Suprapubic skin (tissue), 4 donors: ENCODE measurements at places on chromosomes 13 and 19. TPM values are rescaled to one million over a fixed set of nuclear protein-coding genes. Genes with fewer than 3 reads are reported as not detected.

DNA sequence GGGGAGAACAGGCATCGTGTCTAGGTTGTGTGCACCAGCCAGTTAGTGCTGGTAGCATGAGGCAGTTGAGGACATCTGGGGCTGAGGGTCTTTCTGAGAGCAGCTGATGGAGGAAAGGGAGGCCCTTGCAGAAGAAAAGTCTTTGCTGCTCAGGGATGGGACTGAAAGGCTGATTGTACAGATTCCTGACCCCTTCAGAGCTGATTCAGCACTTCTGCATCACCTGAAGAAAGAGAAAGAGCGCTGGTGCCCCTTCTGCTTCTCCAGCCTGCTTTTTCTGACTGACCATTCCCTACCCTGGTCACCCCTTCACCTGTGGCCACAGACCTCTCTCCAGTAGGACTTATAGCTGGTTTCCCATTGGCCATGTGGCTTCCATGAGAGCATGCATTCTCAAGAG lies 476.2 kb downstream of the TSHZ3 start:
- no peak for DNase-seq

- DNase-seq: no peak
Observed at GRCh38 chr13:76796851-76797250, 89.4 kb downstream of the KCTD12 start.

- no peak for DNase-seq
Observed at GRCh38 chr19:55418185-55418584, 10.6 kb upstream of the UBE2S start.

NEK3 gene
- 8.3 TPM for total RNA-seq

DNA sequence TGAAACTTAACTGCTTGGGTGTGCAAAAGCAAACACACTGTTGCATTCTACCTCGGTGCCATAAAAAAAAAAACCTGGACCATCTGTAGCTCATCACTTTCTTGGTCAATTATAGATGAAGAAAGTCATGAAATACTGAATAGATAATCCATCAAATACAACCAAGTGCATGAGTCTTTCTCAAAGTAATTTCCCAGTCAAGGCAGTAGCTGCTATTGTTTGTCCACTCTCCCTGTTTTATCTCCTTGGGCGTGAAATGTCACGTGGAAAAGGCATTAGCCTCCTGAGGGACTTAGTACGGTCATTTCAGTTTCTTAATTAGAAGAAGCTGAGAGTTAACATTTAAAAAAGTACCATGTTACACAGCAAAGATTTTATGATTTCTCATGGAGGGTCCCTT lies 1697.9 kb downstream of the PCDH9 start:
- no peak for DNase-seq

PSG6 gene
- total RNA-seq: not detected

CYP4F8 gene
- total RNA-seq: 18.7 TPM

GRCh38 chr13:32881074-32881776 lies 135.0 kb upstream of the KL start:
- no peak for DNase-seq

GRCh38 chr19:23305555-23305954 lies 55.4 kb upstream of the ZNF724 start:
- DNase-seq: no peak
